ENCODE measurements at places on chromosomes 7 and 10.

GRCh38 chr7:2259480-2259879, 17.5 kb downstream of the NUDT1 start:
- no peak for DNase-seq

DNA sequence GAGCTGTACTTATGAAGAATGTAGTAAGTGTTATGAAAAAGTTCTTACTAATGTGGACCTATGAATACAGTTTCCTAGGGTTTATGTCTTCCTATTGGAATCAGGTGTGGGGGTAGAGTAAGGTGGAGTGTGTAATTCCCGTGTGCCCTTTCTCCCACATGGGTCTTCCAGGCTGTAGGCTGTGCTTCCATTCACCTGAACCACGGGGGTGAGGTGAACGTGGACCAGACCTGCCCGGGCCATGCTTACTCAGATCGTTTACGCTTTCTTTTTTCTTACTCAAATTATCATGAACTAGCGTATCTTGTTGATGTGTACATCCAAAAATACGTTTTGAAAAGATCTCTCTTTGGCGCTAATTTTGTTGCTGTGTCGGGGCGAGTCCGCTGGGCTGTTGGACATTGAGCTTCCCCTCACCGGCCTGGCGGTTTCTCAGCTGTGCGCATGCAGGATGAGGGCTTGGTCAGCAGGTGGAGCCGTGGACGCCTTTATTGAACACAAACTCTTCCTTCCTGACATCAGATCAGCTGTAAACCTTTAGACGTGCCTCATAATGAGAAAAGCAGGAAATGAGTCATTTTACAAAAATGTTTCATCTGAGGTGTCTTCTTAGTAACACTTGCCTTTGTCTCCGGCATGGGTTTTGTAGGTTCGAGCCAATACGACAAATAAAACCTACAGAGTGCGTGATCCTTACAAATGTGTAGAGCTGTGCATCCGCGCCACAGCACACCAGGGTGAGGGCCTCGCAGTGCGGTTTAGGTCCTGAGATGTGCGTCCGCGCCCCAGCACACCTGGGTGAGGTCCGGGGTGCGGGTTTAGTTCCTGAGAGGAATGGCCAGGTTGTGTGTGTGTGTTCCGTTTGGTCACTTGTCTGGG, 53.8 kb downstream of the WDR37 start:
- DNase-seq = peak; percentile 32

DNA sequence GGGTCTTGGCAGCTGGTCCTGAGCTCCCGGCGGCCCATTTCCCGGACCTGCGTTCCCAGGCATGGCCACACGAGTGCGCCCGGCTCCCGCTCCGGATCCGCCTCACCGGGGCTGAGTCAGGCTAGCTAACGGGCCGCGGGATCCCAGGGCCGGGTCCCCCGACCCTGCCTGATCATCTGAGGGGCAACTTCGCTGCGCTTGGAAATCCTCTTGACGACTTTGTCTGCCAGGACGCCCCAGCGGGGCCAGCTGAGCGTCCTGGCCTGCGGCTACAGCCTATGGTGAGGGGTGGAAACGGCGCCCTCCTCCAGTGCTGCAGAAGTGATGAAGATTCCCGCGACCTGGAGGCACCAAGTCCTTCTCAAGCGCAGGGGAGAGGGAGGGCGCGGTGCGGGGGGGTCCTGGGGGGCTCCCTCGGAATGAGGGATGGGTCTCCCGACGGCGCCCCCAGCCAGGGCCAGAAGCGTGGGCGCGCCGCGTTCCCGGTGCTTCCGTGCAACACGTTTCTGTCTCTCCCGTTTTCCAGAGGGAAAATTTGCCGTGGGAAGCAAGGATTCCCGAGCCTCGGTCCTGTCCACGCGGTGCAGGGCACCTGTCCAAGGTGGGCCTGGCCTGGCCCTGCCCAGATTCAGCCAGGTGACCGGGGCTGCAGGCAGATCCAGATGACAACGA, 212.4 kb downstream of the CCSER2 start:
- DNase-seq = no peak

- DNase-seq = no peak
Measured at GRCh38 chr10:112533916-112534315, 86.9 kb downstream of the VTI1A start.

DNA sequence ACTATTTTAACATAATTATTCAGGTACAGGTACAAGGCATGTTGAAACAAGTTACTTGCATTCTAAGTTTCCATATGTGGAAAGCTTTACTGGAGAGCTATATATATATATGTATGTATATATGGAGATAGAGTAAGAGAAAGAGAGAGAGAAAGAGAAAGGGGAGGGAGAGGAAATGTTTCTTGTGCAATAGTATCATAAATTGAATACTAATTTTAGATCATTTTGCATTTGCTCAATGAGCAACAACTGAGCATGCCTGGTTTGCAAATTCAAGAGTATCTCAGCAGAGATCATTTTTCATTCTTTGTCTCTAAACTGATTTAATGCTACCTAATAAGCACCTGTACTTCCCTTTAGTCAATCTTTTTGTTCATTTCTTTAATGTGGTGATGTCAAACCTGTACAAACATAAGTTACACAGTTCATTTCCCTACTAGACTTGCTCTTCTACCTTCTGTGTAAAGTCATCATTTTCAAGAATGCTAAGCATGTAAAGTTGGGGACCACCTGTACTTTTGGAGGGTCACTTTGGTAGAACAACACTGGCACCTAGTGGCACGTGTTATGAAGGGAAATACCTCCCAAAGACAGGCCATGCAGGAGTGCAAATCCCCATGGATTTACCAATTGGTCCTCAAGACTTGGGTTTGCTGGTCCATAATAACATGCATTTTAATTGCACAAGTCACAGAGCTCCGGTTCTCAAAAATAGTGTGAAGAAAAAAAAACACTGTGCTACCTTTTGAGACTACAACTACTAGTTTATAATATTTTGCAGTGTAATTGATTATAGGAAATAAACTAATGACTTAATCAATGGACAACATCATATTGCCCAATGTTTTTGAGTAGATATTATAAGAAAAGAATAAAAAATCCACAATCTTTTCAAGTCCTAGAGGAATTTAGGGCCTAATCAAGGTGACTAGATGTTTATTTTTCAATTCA, 431.2 kb upstream of the IGFBP3 start:
- DNase-seq = peak; percentile 21

- DNase-seq = no peak
Measured at GRCh38 chr10:123157210-123157609, 3.0 kb downstream of the BUB3 start.

DNA sequence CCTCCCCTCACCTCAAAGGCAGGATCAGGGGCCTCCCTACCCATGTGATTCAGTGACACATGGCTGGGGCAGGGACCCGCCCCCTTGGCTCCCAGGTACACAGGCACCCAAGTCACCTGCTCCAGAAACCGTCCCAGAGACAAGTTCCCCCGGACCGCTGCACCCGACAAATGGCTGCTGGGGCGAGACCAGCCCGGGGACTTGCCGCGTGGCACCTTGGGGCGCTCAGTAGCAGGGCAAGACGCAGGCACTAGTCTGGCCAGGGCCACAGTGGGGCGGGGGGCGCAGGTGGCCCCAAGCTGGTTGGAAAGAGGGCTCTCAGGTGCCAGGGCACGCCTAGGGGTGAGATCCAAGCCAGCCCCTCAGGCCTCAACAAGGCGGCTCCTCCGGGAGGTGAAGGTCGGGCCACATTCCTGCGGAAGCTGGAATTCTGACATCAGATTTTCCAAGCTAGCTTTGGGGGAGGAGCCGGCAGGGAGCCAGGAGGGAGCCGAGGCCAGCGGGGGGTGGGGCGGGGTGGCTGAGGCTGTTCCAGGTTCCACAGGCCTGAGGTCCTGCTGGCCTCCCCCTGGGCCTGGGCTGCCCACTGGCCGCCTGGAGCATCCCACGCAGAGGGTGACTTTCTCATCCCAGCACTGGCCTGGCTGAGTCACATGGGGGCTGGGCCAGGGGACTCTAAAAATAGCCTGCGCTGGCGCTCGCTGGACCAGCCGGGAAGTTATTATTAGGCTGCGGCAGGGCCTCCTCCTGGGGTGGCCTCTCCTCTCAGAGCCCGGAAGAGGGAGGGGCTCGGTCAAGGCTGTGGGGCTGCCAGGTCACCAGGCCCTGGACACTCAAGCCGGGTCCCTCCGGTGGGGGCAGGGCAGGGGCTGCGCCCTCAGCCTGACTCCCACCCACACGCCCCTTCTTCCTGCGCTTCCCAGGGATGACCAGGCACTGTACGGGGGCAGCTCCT, 20.5 kb upstream of the INPP5A start:
- DNase-seq = no peak

GRCh38 chr10:19133992-19134391, 85.4 kb downstream of the MALRD1 start:
- no peak for DNase-seq

GRCh38 chr10:70891627-70892026, 3.3 kb upstream of the PCBD1 start:
- DNase-seq = no peak

GRCh38 chr10:3853547-3854303, 68.7 kb upstream of the KLF6 start:
- DNase-seq = no peak

DNA sequence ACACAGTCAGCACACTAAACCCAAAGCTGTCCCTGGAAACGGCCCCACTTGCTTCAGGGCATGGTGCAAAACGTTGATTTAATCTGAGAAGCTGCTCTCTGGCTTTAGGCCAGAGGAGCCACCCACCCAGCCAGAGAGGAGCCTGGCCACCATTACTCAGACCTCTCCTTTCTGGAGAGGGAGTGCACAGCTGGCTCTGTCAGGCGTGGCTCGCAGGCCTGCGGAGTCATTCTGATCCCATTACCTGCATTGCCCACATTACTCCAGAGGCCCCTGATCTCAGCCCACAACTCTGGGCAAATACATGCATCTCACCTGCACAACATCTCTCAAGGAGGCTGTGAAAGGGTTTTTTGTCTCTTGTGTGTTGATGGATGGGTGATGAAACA, 370.0 kb upstream of the IGFBP3 start:
- peak; percentile 65 for DNase-seq

DNA sequence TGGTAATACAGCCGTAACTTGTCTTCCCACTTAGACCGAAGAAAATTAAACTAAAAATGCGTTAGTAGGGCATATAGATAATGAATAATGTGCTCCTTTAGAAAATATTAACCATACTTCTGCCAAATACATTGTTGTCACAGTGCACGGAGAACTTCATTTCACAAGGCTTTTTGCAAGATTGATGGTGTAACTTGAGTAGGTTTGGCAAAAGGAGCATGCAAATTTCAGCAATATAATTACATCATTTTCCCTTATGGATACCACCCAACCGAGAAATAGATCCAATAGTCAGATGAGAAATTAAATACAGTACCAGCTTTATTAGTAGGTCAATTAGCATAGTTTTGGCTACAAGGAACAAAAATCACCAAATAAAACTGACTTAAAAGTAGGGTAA, 792.6 kb upstream of the C7orf33 start:
- no peak for DNase-seq

GRCh38 chr10:3727268-3727667, 57.7 kb downstream of the KLF6 start:
- DNase-seq = no peak

Data from NCI-H2029 (cell line).